ENCODE measurements at places on chromosomes 12 and 14. TPM values are rescaled to one million over a fixed set of nuclear protein-coding genes. Genes with fewer than 3 reads are reported as not detected.
A peak's percentile ranks its signal among the peaks of the same experiment; 100 is the strongest.

- no peak for DNase-seq
Measured at GRCh38 chr14:66445936-66446335, 40.2 kb upstream of the CCDC196 start.

GRCh38 chr12:20260851-20261250 is 107.5 kb upstream of the PDE3A start:
- DNase-seq = no peak

GRCh38 chr12:91786499-91787272 is 359.0 kb downstream of the BTG1 start:
- no peak for DNase-seq

DNA sequence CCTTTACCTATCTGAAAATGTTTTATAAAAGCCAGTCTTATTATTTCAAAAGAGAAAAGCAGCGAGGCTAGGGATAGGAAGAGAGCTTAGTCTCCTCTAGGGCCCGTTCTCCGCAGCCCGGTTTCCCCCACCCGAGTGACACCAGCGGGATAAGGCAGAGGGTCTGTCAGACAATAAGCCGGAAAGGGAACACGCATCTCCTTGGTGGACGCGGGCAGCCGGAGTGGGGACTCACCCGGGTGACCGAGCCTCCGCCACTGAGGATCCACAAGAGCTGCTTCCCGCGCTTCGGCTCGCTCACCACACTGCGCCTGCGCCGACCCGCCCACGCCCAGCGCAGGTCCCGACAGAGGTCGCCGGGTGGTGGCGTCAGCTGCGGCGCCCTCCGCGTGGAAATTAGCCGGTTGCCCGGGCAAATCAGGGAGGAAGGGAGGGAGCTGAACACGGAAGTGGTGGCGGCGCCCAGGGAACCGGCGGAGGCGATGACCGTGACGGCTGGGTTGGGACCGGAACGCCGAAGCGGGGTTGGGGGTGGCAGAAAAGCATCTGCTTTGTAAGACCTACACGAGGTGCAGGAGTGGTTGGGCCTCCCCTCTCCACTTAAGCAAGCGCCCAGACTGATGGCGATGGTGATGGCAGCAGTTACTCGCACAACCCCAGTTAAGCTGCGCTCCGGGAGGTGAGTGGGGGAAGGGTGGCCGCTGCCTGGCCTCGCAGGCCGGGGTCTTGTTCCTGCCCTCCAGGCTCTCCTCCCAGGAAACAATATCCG is at the start of the genes SOCS4 and WDHD1:
Gene SOCS4 (plus strand): TSS at position 444 of the 769 bp plus-strand sequence. CDS start 15,806 bp downstream, outside the sequence.
Gene WDHD1 (minus strand): TSS at position 307 of the 769 bp plus-strand sequence. CDS start 312 bp downstream, outside the sequence.
- peak; percentile 88 for DNase-seq

DNA sequence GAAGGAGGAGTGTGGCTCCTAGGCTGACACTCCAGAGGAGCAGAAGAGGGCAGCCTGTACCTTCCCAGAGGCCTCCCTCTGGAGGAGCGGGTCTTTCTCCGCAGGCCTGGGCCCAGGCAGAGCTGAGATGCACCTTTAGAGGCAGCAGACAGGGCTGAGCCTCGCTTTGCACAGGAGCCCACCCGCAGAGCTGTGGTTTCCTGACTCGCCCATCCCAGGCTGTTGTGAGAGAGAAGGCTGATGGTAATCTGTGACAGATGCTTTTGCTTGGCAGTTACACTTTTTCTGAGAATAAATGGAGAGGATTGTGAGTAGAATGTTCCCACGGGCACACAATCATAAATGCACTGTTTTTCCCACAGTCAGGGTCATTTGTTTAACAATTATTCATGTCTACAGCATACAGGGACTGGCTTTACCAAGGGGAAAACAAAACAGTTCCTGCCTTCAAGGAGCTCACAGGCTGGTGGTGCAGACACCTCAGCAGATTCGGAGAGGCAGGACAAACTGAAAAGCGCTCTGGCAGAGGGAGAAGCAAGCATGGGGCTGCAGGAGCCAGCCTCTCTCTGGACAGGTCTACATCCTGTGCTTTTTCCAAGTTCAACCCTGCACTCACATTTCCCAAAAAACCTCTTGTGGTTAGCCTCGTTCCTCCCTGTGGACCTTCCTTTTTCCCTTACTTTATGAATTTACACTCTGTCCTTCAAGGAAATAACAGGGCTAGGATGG is 13.9 kb downstream of the EVL start:
- peak; percentile 72 for DNase-seq

DNA sequence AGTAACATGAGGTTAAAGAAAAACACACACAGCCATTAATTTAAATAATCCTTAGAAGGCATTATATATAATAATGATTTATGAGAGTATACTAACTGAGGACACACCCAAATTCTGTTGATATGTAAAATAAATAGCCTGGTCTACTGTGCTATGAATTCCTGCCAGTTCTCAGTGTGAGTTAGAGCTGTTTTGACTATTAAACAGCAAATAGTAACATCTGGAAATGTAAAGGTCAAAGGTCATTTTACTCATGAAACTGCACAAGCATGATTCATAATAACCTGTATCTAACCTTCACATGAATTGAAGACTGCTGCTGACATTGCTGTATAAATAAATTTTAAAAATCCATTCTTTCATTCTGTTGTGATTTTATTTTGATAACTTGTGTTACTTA is 966.7 kb downstream of the SLC6A15 start:
- DNase-seq = peak; percentile 52

DNA sequence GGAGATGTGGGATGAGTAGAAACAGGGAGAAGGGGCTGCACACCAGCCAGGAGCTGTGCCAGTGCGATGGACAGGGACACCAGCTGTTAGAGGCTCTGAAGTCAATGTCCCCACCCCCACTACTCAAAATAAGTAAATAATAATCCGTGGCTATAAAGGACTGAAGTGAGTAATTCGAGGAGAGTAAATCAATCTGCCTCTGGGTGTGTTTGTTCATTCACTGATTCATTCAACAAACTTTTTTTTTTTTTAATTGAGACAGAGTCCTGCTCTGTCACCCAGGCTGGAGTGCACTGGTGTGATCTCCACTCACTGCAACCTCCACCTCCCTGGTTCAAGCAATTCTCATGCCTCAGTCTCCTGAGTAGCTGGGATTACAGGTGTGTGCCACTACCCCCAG is 363.6 kb downstream of the TMEM132D start:
- no peak for DNase-seq

Gene MYH7
- not detected for total RNA-seq

- peak; percentile 33 for DNase-seq
Measured at GRCh38 chr12:31715283-31715825, 13.5 kb downstream of the AMN1 start.

DNA sequence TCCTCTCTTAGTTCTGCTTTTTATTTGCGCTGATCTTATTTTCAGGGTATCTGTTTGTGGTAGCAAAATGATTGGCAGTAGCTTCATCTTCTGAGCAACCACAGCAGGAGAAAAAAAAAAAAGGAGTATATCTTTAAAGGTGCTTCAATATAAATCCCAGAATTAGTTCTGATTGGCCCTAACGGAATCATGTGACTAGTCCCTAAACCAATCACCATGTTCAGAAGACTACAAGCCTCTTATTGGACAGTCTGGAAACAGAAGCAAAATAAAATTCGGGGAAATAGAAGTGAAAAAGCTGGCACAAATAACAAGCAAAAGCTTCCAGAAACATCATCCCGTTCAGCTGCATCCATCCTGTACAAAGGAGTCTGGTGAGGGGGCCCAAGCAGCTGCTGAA is 49.9 kb upstream of the PTPRO start:
- no peak for DNase-seq

Gene PLA2G1B
- total RNA-seq = not detected

- no peak for DNase-seq
Measured at GRCh38 chr14:103213331-103213730, 90.1 kb downstream of the TNFAIP2 start.

GRCh38 chr12:19539836-19540235 is 100.5 kb downstream of the AEBP2 start:
- no peak for DNase-seq

- peak; percentile 2 for DNase-seq
Measured at GRCh38 chr14:39219075-39219499, 14.6 kb upstream of the MIA2 start.

- DNase-seq = peak; percentile 74
Measured at GRCh38 chr12:67433385-67434175, 164.4 kb downstream of the CAND1 start.

GRCh38 chr14:99304208-99304607 is 32.2 kb upstream of the BCL11B start:
- DNase-seq = no peak

GRCh38 chr12:96230646-96231045 is 36.5 kb downstream of the ELK3 start:
- DNase-seq = no peak

DNA sequence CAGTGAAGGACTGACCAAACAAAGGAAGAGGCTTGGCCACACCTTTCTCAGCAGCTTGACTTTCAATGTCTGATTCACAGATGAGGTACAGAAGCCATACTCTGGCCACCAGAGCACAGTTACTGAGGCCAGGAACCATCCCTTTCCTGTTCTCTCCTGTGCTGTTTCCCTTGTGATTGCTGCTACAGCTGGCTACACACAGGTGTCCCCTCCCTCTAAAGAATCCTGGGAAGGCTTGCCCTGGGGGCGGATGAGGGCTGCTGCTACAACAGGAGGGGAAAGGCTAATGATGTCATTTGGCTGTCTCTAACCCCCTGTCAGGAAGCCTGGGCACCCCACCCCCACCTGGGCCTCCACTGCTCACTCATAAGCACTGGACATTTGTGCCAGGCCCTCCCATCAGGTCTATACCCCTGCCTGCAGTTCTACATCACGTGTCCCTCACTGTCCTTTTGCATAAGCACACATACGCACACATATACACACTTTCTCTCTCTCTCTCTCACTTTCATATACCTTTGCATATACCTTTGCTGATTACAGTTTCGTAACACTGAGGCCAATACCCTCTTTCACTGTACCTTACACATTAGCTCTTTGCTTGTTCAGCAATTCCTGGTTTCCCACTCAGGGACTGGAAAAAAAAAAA is 41.4 kb downstream of the PRPF40B start:
- DNase-seq = no peak

DNA sequence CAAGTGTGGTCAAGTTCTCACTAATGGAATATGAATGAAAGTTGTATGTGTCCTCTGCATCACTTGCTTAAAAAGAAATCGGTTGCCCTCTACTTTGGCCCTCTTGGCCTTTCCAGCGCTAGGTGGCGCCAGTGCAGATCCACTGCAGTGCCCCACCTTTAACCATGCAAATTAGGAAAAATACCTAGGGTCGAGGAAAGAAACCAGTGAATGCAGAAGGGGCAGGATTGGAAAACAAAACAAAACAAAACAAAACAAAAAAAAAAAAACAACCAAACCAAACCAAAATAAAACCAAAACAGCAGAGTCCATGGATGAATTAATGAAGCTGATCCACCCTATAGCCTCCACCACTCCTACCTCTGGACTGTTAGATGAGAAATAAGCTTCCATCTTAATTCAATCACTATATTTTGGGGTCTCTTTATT is 12.9 kb upstream of the NEMF start:
- peak; percentile 63 for DNase-seq

DNA sequence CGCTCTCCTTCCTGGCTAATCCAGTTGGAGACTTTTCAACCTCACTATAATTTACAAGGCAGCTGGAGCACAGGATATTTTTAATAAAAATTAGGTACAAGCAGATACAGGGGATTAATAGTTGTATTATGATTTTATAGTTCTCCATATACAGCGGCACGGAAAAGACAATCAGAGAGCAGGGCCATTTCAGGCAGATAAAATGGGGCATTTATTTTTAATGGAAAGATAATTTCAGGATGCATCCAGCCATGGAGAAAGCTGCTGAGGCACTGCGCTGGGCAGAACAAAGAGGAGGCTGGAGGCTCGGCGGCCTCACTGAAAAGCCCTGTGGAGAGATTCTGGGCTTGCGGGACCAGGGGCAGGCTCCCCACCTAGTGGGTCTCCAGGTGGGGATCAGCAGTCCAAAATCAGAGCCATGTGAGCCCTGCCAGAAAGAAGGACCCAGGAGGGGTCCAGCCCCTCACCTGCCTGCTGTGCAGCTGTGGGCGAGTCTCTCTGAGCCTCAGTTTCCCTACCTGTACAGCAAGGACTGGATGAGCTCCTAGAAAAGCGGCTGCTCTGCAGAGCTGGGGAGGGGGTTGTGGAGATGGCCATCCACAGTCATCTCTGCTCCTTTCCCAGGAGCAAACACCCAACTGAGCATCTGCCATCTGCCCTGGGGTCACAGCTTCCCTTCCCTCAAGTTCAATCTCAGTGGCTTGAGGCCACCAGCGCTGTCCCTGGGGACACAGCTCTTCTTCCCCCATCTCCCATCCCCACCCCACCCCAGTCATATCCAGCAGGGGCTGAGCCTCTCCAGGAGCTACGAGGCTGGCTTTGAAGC is 23.9 kb upstream of the C14orf180 start:
- DNase-seq = no peak

GRCh38 chr12:32379213-32379612 is 20.1 kb upstream of the FGD4 start:
- no peak for DNase-seq

- DNase-seq = no peak
Measured at GRCh38 chr12:132603240-132604150, 6.9 kb downstream of the LRCOL1 start.

- no peak for DNase-seq
Measured at GRCh38 chr12:33519566-33519965, 79.9 kb upstream of the SYT10 start.

Gene TBC1D30
- 0.18 TPM for total RNA-seq

GRCh38 chr12:21647179-21647578 is 10.5 kb downstream of the LDHB start:
- no peak for DNase-seq

DNA sequence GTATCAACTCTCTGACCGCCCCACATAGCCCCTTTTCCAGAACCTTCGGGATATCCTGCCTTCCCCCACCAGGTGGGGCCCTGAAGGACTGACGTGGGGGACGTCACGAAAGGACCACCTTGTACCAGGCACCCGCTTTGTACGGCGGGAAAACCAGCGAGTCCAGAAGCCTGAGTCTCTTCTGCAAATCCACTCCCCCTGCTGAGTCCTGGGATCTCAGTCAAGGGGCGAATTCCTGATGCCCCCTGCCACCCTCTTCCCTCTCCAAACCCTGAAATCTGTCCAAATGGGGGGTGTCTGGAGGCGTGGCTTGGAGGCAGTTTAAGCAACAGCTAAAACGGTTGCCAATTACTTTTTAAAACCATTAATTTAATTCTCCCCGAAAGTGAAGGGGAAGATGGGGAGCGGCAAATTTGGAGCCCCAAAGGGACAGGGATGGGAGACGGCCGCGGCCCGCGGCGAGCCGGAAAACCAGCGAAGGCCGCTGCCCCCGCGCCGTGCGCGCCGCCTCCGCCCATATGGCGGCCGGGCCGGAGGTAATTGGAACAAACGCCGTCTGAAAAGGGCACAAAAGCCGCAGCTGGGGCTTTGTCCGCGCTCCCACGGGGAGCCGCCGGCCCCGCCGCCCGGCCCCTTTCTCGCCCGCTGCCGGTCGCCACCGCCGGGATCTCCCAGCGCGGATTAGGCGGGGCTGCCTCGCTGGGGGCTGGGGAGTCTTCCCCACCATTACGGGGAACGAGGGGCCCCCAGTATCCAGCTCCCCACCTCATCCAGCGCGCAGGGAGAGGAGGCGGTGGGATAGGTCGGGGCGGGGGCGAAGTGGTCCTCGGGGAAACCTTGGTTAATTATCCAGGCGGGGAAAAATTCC is 6.6 kb downstream of the LHX5 start:
- no peak for DNase-seq

Gene DHRS2
- 0.18 TPM for total RNA-seq

DNA sequence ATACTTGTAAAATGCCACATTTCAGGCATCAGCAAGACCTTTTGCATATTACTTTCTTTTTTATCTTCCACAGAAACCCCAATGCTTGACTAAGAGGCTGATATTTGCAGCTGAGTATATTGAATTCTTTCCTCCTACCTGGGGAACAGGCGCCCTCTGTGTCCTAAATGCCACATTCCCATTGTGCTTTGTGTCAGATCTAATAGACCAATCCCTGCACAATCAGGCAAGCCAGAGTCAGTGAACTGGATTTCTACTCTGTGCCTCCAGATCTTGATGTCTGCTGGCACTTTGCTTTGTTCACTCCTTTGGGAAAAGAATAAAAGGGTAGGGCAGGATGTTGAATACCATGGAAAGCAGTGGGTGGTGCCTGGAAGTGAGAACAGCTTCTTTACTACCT is 22.4 kb upstream of the TAS2R42 start:
- DNase-seq = no peak

Data from IMR-90 (cell line).